ENCODE measurements at places on chromosomes 1 and 21.

DNA sequence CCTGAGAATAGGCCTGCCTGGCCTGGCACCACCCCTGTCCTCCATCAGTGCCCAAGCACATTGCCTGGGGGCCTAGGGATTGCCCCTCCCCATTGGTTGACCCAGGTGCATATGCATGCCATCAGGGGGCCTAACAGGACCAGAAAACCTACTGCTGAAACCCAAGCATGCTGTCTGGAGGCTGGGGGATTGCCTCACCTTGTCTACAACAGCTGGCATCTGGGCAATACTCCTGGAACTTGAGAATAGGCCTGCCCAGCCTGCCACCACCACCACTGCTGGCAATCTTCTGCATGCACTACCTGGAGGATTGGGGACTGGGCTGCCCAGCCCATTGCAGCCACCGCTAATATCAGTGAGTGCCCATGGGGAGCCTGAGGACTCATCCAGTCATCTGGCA lies 56.1 kb upstream of the BCL10 start:
- DNase-seq: no peak

- DNase-seq: no peak
Observed at GRCh38 chr1:26277261-26277661, 2.6 kb upstream of the SH3BGRL3 start.

DNA sequence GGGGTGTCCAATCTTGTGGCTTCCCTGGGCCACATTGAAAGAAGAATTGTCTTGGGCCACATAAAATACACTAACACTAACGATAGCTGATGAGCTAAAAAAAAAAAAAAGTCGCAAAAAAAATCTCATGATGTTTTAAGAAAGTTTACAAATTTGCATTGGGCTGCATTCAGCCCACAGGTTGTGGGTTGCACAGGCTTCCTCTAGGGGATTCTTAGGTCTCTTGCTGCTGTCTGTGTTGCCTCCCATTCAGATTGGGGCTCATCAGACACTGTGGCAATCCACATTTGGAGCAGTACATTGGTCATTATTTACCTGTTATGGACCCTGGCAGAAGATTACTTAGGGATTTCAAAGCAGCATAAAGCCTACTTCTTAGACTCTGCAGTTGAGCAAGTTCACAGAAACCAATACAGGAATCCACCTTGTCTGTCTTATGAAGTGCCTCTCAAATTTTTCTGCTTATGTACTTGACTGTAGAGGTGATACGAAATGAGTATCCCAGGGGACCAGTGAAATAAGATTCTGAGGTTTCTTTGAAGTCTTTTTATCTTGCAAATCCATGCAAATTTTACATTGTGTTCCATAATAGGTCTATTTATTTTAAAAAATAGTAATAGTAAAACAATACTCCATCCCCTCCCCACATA lies 205.5 kb downstream of the RPS6KC1 start:
- no peak for DNase-seq

GRCh38 chr21:46472246-46472645 lies 13.6 kb downstream of the DIP2A start:
- no peak for DNase-seq

DNA sequence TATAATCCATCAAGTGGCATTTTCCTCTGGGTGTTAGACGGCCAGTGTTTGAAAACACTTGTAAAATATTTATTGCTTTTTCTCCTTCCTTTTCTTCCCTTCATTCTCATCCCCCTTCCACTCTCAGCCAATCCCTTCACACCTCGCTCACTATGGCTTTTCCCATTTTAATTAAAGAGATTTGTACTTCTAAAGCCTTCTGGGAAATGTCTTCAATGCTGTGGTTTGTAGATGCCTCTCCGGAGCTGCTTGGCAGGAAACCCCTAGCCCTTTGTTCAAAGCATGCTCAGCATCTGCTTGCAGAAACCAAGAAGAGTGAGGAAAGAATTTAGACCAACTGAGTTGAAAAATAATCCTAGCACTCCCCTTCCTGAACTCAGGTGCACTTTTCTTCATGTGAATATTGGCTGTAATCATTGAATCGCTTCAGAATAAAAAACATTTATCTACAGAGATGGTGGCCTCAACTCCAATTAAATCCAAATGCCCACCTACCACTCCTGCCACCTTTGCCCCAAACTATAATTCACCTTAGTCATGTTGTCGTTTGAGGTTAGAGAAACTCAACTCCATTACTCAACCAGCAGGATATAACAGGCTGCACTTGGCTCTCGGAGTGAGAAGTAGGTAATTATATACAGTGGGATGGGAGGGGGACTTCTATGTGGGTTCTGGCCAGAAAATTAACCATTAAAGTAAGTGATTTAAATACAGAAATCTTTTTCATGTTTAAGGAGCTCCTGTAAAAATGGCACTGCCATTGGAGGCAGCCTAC lies 659.4 kb upstream of the CAMK1G start:
- DNase-seq: no peak

DNA sequence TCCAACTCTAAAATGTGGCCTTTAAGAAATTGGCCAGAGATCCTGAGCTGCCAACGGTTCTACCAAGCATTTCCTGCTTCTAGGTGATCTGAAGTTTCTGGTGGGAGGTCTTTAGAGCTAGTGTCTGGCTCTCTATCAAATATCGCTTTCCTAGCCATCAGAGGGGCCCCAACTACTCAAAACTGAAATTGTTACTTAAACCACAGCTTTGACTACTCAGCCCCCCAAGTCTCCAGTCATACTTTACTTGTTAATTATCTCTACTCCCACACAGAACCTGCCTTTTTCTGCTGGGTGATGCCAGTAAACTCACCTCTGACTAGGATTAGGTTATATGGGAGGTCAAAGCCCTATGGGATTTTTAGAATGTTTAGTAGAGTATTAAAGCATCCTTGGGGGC lies 95.1 kb downstream of the FASLG start:
- DNase-seq: no peak

DNA sequence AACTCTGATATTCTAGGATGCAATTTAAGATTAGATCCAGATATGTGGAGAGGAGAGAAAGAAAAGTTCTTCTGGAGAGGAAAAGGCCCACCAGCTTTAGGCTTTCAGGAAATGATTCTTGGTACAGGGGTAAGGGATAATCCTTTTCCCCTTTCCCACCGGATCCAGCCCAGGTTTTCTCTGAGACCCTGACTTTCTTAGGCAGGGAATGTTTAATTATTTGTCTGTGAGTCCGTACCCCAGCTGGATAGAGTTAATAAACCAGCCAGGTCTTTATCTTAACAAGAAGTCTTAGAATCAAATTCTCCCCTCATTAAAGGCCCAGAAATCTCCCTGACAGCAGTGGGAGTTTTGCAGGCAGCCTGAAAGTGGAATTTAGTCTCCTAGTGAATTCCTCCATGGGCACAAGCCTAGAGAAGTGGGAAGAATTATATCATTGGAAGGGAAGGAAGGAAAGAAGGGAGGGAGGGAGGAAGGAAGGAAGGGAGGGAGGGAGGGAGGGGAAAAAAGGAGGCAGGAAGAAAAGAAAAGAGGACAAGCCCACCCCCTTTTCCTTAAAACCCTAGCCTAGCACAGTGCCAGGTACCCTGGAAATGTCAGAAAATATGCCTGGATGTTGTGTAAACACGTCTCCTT lies 189.0 kb downstream of the PLPP3 start:
- no peak for DNase-seq

DNA sequence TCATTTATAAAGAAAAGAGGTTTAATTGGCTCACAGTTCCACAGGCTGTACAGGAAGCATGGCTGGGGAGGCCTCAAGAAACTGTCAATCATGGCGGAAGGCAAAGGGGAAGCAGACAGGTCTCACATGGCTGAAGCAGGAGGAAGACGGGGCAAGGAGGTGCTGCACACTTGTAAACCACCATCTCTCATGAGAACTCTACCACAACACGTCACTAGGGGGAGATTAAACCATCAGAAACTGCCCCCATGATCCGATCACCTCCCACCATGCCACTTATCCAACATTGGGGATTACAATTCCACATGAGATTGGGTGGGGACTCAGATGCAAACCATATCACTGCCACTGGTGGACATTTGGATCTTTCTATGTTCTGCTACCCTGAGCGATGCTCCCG lies 351.4 kb downstream of the NPHP4 start:
- DNase-seq: no peak

DNA sequence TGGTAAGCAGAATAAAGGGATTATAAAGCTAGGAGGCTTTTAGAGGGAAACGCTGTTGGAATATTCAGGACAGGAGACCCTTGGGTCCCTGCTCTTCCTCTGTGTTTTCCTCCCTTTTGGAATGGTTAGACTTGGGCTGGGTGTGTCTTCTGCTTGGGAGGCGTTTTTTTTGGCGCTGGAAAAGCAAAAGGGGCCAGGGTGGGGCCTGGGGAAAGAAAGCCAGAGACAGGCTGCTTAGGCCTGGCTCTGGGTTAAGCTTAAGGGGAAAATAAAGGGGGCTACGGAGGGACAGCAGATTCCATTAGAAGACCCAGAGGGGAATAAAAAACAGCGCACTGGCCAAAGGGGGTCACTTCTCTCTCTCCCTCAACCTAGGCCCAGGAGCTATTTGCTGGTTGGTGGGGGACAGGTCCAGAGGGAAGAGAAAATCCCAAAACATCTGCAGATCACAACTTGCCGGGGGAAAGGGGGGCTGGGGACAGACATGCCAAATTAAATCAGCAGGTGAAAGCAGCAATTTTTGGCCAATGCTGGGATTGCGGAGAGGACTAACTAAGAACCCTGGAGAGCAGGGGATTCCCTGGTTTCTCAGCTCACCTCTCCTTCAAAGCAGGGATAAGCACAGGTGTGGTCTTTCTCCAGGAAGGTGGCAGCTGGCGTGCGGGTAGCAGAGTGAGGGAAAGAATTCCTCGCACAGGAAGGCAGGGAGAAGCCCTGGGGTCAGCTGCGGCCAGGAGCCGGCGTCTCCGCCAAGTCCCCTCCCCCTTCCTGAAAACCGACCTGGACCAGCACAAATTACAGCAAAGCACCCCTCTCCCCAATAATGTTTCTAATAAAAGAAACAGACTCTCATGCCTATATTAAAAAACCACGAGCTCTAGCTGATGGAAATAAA lies 82.2 kb upstream of the AK4 start:
- peak; percentile 55 for DNase-seq

GRCh38 chr1:15323351-15323988 lies 76.4 kb downstream of the FHAD1 start:
- DNase-seq: peak; percentile 89

- no peak for DNase-seq
Observed at GRCh38 chr1:33897092-33897725, 33.3 kb downstream of the HMGB4 start.

DNA sequence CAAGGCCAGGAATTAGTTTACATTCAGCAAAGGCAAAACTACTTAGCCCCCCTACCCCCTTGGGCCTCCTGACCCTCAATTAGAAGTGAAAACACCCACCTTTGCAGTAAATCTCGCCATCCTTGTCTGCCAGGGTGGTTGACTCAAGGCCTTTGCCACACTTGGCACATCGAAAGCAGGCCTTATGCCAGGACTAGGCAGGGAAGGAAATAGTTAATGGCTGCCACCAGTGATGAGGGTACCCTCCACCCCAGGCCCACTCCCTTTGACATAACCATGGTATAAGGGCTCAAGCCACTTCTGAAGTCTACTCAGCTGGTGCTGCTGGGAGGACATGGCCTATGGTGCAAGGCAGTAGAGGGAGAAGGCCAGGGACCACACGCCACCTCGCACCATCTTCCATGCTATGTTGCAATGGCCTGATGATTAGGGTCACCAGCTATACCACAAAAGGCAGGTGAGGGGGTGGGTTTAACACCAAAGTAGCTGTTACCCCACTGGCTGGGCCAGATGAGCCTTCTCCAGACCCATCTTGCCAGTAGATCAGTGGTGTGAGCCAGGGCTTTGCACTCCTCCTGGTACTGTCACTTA lies 16.3 kb upstream of the PHLDA3 start:
- DNase-seq: no peak

DNA sequence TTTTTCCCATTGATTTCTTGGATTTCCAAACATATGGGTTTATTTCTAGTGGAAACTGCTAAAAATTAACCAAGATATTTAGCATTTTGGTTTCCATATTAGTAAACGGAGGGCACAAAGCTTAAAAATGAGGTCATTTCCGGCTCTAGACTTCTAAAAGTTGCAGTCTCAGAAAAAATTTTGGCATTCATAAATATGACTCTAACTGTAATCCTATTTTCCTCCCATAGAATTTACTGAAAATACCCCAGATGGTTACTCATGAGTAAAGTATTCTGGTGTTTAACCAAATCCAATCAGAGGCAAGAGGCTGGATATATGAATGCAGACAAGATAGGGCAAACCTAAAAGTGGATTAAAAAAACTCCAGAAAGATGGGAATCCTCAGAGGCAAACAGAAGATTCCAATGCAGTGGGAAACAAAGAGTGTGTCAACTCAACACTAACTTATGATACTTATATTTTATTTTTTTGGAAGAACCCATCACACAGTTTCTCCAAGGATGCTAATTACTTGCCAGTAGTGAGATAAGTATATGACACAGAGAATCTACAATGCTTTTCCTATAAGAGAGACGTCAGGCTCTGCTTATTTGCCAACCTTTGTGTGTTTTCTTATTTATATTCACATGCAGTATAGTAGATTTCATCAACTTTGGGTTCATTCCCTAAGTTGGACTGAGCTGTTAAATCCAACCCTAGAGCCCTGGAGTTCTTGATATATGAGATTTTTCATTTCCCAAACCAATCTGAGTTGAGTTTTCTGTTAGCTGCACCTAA lies 90.1 kb upstream of the BCL10 start:
- no peak for DNase-seq

GRCh38 chr1:204475656-204476432 lies 18.8 kb downstream of the PIK3C2B start:
- DNase-seq: no peak

GRCh38 chr1:69992594-69992993 lies 212.8 kb downstream of the LRRC40 start:
- no peak for DNase-seq

DNA sequence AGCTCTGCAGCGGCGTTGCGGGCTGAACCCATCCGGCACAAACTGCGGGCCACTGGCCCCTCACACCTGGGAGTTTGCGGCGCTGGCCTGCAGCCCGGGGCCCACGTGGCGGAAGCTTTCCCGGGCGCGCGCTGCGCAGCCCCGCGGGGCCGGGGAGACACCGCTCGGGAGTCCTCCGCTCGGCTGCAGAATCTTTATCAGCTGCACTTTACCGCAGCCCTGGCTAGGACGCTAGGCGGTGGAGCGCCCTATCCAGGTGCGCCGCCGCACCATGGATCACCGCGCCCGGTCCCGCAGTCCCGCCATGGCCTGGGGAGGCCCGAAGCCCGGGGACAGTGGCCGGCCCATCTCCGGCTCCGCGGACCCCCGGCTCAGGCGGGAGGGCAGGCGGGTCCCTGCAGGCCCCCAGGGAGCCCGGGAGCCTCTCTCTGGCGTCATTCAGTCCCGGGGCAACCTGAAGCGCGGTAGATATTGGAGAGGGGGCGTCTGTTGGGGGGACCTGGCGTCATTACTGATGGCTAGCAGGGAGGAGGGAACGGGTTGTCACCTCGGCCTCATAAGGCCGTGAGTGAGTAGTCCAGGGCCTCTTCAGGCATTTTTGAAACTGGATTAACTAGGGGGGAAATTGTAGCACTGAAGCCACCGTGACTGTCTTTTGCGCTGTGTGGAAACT lies 5.7 kb upstream of the OLIG2 start:
- no peak for DNase-seq

GRCh38 chr1:17293681-17294425 lies 14.1 kb upstream of the PADI4 start:
- DNase-seq: no peak

- DNase-seq: no peak
Observed at GRCh38 chr1:201089596-201089995, 22.6 kb downstream of the CACNA1S start.

GRCh38 chr1:87513966-87514660 lies 185.4 kb downstream of the LMO4 start:
- no peak for DNase-seq

All from femur (tissue), 1 donor.